Heart right ventricle (tissue), 16 donors: ENCODE measurements at places on chromosomes 12 and 14. TPM values are rescaled to one million over a fixed set of nuclear protein-coding genes. Genes with fewer than 3 reads are reported as not detected.

- peak; percentile 63 for DNase-seq
Measured at GRCh38 chr14:77124345-77125280, 17.0 kb downstream of the ZDHHC22 start.

DNA sequence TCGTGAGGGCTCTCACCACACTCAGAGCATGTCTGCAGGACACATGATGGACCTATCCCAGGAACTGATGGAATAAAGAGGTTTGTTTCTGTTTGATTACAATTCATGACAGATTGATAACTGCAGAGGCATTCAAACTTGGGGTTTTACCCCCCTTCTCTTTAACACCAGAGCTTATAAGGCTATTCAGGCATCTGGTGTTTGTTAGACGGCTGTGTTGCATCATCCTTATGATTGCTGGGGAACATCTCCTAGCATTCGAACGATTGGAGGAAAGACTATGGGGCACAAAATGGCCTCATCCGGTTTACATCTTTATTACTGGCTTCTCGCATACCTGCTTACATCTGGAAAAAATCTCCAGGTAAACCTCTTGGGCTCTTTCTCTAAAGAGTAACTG lies 191.8 kb downstream of the MSRB3 start:
- no peak for DNase-seq

DNA sequence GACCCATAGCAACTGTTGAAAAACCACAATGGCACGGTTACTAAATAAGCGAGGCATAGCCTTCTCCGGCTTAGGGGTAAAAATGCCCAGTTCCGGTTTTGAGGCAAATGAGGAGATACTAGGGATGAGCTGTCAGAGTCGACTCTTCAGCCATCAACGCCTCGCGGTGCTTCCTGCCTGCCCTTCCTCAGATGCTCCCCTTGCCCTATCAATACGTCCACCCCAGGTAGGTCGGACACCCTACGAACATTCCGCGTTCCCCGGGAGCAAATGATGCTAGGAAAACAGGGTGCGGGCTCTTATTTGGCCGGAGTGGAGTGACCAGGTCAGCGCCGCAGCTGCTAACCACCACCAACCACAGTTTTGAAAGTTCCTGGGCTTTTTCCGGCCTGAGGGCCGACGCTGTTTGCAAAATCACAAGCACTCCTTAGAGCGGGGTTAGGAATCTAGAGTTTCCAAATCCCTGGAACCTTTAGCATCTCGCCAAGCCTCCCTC lies 1.2 kb downstream of the SRSF9 start:
- peak; percentile 17 for DNase-seq

GRCh38 chr14:67270145-67270753 lies 29.0 kb downstream of the PALS1 start:
- no peak for DNase-seq

- no peak for DNase-seq
Measured at GRCh38 chr14:80653956-80654355, 287.6 kb downstream of the CEP128 start.

The RND1 gene
- polyA plus RNA-seq = 0.55 TPM

DNA sequence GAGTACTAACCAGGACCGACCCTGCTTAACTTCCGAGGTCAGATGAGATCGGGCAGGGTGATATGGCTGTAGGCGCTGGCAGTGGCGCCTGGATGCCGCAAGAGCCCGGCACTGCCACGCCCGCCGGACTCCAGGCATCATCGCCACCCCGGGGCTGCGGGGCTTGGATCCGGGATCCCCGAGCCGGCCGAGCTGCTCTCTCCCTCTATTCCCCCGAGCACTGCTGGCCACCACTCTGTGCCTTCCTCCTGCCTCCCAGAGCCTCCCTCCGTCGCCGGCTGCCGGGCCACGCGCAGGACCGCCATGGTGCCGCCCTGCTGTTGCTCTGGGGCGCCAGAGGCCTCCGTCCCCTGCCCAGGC lies 153.2 kb upstream of the ALG10B start:
- DNase-seq = no peak

- no peak for DNase-seq
Measured at GRCh38 chr12:132393991-132394949, 64.9 kb upstream of the GALNT9 start.

DNA sequence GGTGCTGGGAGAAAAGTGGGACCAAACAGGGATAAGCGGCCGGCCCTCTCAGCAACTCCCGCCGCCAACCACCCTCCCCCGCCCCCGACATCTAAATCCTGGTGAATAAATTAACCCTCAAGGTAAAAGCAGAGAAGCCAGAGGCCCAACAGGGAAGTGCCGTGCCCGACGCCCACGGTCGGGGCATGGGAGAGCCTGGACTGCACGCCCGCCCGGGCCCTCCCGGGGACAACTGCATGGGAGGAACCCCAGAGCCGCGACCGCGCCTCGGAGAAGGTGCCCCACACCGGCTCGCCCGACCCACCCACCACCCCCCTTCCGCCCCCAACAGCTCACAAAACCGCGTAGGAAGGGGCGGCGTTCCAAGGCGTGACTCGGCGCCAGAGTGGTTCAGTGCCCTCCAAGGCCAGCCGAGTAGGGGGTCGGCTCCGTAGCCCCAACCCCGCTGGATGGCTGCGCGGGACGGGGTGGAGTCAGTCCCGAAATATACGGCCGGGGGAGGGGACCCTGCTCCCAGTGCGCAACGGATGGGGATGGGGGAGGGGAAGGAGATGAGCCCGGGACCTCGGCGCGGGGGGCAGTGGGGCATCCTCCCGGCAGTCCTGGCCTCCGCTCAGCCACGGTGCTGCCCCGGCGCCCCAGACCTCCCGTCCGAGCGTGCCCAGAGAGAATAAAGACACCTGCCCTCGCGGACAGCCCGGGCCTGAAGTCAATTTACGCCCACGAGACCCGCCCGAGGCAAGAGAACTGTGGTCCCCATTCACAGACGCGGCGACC lies 732 bp downstream of the SLC25A29 start:
- peak; percentile 21 for DNase-seq

The TAS2R50 gene
- polyA plus RNA-seq = not detected

DNA sequence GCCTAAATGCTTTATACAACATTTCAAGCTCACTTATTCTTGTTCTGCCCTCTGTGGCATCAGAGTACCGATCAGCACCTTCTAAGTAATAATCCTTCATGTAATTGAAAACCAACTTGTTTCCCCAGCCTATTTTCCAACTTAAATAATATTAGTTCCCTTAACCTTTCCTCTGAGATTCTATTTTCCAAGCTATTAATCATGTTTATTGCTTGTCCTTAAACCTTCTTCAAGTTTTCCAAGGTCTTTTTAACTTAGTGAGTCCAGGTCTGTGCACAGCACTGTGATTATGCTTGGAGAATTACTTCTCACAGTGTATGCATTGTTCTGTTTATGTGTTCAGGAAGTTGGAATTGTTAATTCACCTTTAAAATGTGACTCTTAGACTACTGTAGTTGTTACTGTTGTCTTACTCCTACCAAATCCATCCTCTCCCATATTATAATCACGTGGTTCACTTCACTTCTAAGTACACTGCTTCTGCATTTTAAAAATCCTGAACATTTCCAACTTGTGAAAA lies 1039.3 kb upstream of the FOXG1 start:
- no peak for DNase-seq

DNA sequence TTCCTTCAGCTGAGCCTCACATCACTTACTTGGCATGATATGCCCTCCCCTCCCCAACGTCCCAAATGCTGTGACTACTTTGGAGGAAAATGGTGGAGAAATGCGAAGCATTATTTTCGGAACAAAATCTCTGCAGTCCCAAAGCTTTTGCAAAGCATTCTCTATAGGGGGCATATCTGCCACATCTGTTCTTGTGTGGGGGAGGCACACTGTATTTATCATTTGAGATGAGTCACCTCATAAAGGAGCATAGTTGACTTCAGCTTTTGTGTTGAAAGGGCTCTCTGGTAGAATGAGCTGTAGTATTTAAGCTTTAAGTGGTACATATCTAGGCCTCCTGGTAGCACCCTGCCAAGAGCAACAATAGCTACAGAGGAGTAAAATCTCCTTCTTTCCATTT lies 447.5 kb downstream of the ADAMTS20 start:
- no peak for DNase-seq

- DNase-seq = no peak
Measured at GRCh38 chr14:94346841-94347240, 23.7 kb upstream of the SERPINA6 start.

DNA sequence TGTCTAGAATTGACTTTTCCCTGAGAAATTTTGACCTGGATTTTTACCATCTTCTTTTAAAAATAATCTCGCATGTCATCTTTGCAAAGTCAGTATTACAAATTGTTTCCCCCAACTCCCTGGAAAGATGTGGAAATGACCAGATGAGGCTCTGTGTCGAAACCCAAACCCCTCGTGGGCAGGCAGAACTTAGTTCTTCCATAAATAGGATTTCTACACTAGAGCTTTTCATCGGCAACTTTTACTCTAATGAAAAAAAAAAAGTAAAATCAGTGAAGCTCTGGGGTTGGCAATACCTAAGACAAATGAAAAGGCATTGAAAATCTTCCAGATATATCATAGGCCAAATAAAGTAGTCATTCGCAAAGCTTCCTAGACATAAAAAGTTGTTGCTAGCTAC lies 17.0 kb downstream of the SSPN start:
- no peak for DNase-seq

DNA sequence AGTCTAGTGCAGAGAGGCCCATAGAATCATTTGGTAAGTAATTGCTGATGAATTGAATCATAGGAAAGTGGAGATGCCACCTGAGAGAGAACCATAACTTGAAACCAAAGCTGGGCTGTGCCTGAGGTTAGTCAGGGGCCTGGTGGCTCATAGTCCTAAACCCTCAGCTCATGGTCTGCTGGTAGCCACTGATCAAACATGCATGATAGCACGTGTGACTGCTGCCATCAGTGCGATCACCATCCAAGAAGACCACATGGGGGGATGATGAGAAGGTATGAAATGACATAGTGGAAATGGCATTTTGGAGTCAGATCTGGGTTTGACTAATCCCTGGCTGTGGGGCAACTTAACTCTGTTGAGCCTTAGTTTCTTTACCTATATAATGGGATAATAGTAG lies 190.5 kb downstream of the CACNA1C start:
- DNase-seq = no peak

GRCh38 chr12:114555451-114555850 lies 128.5 kb downstream of the TBX3 start:
- no peak for DNase-seq

DNA sequence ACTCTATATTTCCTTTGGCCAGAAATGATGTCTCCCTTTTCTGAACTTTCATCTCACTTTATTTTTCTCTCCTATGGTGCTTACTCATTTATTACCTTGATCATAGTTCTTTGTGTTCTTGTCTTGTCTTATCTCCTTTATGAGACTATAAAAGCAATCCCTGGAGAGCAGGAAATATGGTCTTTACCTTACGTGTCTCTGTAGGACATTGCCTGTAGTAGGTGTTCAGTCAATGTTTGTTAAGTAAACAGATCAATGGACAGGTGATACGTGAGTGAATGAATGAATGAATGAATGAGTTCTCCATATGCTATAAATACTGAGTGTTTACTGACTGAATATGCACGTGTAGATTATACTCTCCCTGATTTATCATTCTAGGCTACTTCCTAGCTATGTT lies 193.7 kb upstream of the HMGA2 start:
- DNase-seq = no peak

DNA sequence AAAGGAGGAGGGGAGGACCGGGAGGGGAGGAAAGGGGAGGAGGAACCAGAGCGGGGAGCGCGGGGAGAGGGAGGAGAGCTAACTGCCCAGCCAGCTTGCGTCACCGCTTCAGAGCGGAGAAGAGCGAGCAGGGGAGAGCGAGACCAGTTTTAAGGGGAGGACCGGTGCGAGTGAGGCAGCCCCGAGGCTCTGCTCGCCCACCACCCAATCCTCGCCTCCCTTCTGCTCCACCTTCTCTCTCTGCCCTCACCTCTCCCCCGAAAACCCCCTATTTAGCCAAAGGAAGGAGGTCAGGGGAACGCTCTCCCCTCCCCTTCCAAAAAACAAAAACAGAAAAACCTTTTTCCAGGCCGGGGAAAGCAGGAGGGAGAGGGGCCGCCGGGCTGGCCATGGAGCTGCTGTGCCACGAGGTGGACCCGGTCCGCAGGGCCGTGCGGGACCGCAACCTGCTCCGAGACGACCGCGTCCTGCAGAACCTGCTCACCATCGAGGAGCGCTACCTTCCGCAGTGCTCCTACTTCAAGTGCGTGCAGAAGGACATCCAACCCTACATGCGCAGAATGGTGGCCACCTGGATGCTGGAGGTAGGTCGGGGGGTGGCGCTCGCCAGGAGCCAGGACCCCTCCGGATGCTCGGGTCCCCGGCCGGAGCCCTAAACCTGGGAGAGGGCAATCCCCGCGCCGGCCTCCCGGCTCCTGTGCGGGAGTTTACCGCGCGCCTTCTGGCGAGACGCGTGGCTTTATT lies at the start of gene CCND2:
CCND2 (plus strand) TSS at position 111 of the 744 bp plus-strand sequence; CDS start at position 390, 279 bp downstream.
- peak; percentile 94 for DNase-seq

DNA sequence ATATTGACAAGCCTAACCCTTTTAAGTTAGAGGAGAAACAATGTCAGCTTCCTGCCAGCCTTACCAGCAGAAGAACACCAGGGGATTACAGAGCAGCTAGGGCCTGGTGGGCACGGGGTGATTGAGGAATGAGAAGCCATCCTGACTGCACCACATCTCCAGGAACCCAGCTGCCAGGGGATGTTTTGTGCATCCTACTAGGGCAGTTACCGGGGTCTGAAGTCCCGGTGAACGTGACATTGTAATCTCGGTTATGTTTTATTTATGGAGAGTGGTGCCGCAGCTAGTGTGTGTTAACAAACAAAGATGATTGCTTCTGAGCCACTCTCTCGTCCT lies 115.9 kb downstream of the BCL11B start:
- DNase-seq = no peak

GRCh38 chr12:6044082-6044481 lies 80.4 kb downstream of the VWF start:
- no peak for DNase-seq

The CHFR gene
- 27.2 TPM for polyA plus RNA-seq

DNA sequence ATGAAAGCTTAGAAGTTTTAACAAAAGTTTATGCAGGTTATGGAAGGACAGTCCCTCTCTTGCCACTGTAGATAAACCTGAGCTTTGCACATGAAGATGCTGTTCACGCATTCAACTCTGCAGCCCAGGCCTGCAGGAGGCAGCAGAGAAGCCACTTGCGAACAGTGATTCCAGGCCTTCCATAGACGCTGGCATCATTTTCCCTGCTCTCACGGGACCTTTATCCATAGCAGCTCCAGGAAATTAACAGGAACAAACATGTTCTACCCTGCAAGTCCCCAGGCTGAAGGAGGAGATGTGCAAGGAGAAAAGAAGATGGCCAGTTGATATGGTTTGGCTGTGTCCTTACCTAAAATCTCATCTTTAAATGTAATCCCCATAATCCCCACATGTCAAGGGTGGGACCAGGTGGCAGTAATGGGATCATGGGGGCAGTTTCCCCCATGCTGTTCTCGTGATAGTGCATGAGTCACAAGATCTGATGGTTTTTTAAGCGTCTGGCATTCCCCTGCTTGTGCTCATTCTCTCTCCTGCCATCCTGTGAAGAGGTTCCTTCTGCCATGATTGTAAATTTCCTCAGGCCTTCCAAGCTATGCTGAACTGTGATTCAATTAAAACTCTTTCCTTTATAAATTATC lies 2.0 kb downstream of the ERP27 start:
- no peak for DNase-seq

The PAPLN gene
- 4.1 TPM for polyA plus RNA-seq

DNA sequence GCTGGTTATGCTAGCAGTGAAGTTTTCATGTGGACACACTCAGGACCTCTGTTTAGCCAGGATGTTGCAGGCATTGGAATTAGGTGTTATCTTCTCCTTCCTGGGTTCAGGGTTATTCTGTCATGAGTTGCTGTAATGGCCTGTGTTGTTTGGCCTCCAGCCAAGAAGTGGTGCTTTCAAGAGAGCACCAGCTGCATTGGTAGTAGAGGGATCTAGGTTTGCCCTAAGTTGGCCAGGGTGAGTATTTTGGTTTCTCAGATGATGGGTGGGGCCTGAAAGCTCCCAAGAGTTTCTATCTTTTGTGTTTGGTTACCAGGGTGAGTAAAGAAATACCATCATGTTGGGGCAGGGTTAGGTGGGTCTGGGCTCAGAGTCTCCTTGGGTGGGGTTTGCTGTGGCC lies 2.7 kb upstream of the GZMH start:
- no peak for DNase-seq
